ENCODE measurements at places on chromosomes 4 and X.

GRCh38 chrX:41723826-41724225 lies at the start of gene GPR82:
Gene GPR82 (plus strand): TSS chrX:41724181. CDS start chrX:41727027, 2,846 bp downstream.
- no peak for DNase-seq

- no peak for DNase-seq
Measured at GRCh38 chr4:156293657-156294297, 340.1 kb upstream of the CTSO start.

DNA sequence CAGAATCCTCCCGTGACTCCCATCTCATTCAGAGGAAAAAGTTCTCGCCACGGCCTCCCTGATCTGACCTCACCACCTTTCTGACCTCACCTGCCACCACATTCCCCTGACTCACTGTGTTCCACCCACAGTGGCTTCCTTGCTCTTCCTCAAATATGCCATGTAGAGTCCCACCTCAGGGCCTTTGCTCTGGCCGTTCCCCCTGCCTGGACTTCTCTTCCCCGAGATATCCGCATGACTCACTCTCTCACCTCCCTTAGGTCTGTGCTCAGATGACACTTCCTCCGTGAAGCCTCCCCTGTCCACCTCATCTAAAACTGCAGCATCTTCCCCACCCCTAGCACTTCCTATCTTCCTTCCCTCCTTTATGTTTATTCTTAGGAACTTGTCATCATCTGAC lies 7.2 kb upstream of the TSPYL2 start:
- no peak for DNase-seq

DNA sequence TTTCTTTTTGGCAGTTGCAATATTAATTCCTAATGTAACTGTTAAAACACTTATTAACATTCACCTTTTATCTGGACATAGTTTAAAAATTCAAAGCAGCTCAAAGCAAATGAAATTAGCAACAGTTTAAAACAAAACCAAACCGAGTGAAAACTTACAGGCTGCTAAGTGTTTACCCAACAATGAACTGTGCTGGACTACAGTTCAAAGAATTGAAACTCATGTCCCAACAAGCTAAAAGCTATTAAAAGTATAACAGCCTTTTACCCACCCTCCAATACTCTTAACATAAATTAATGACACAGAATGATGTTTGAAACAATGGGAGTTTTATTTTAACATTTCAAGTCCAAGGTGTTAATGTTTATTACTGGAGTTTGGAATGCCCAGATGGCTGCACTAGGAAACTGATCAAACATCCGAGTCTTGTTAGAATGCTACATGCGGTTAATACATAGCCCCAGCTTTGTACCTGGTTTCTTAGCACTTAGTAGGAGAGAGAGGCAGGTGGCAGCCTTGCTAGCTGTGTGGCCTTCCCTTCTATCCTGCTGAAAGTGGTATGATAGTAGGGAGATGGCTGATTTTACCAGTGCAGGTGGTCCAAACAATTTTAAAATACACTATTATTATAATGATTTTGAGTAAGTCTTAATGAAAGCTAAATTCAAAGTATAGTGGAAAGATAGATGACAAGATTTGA lies 21.1 kb upstream of the FRYL start:
- no peak for DNase-seq

DNA sequence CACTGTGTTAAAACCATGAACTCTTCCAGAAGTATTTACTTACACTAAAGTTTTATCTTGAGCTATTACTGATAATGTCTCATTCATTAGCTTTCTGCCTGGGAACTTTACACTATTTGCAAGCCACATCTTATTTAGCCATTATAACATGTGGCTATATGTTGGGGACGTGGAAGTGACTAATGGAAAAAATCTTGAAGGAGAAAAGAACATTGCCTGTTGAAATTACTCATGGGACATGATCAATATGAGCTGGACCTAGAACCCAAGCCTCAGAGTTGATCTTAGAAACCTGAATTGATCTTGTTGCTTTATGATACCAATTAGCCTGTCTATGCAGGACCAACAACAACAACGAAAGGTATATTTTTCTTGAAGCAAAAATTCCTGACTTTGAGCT lies 22.5 kb upstream of the ARHGAP6 start:
- no peak for DNase-seq

DNA sequence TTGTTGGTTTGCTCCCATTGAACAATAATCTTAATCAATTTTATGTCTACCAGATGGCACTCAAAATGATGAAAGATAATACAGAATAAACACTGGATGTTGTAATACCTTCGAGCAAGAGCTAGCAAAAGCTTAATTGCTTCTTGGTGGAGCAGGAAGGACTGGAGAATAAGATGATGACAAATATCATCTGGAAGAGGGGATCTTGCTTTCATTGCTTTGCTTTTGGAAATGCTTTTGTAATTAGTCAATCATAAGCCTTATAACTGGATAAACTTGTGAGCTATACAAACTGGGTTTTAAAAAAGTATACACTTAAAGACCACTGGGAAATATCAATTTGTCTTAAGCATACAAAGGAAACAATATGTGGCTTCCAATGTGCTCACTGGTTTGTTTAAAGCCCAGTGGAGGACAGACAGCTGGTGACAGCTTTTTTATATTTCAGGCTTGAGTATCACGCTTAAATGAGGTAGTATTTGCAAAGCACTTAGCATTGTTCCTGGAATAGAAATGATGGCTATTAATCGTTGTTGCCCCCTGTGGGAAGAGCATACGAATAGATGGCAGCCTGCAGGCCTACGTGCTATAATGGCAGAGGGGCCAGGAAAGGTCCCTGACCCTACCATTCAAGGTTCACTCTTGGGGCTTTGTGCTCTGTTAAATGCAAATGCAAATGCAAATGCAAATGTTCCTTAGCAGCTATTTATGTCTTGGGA lies 61.2 kb downstream of the TMEM150C start:
- DNase-seq = peak; percentile 45

DNA sequence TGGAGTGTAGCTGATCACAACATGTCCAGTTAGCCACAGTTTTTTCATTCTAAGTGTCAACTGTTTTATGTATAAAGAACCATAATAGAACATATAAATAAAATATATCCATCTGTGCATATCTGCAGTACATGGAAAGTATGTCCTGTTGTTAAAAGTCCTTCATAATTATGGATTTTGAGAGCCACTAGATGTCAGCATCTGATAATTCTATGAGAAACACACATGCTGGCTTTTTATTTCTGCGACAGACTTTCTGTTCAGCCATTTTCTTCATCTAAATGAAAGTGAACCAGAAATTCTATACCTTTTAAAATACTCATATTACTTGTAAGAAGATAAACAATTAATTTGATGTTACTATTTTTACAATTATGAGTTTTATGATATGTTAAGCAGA lies 251.5 kb downstream of the GPM6A start:
- DNase-seq = peak; percentile 63

DNA sequence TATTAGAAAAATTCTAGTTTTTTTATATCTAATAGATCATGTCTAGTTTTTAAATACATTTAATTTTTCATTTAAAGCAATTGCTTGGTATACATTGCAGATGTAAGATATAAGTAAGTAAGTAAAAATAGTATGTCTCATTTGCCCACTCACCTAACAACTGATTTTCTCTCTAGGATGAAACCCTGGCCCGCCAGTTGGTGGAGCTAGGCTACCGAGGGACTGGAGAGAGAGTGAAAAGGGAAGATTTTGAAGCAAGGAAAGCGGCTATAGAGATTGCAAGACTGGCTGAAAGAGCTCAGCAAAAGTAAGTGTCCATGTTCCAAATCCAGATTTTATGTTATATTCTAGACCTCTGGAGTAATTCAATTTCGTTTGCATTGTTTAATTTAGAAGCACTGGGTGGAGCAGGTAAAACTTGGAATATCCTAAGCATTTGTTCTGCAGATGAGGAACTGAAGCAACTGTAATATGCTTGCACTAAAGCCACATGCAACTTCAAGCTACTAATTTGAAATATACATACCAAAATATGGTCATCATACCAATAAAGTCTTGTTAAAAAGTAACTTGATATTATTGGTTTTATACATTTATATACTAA lies 27.1 kb downstream of the CFAP299 start:
- peak; percentile 10 for DNase-seq

- DNase-seq = no peak
Measured at GRCh38 chrX:107597791-107598190, 30.5 kb upstream of the PRPS1 start.

DNA sequence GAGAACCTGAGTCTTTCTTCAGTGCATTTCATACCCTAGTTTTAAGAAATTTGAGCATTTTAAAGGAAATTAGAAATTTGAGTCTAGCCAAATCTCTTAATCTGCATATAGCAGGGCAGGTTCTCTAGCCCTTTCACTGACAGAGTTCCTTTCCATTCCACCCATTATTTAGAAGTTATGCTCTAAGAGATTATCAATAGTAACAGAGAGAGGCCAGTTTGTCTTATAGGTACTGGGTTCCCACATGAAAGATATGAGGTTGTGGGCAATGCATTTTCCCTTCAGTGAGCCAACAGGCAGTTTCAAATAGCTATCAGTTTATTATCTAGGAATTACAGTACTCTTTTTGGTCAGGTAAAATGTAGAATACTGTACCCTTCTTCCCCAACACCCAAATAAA lies 7.3 kb upstream of the GALNT7 start:
- DNase-seq = no peak

DNA sequence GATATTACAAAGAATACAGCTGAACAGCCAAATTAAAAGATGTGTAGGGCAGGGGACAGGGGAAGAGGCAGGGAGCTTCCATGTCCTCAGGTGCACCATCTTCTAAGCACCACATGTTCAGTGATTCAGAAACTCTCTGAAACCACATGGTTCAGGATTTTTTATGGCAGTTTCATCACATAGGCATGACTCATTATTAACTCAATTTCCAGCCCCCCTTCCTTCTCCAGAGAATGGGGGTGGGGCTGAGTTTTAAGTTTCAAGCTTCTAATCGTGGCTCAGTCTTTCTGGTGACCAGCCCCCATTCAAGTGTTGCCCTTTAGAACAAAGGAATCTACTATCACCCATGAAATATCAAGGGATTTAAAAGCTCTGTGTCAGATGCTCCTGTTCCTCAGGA lies 317.8 kb upstream of the GALNT7 start:
- no peak for DNase-seq

- DNase-seq = no peak
Measured at GRCh38 chrX:444305-444704, 57.6 kb upstream of the PPP2R3B start.

DNA sequence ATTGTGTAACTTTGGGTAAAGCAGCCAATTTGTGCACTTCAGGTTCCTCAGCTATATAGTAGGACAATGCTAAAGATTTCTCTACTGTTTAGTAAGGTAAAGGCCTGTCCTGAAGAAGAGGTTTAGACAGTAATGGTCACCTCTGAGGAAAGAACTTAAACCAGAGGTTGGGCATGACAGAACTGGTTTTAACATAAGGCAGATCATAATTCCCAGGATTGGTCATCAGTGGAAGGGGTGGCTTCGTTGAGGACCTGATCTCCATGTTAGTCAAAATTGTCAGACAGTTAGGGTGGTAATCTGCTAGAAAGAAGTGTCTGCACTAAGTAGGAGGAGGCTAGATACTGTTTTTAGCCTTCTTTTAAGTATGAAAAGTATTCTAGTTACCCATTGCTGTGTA lies 4.1 kb downstream of the RP2 start:
- DNase-seq = no peak

GRCh38 chrX:143615851-143616250 lies 20.1 kb downstream of the SLITRK4 start:
- no peak for DNase-seq

DNA sequence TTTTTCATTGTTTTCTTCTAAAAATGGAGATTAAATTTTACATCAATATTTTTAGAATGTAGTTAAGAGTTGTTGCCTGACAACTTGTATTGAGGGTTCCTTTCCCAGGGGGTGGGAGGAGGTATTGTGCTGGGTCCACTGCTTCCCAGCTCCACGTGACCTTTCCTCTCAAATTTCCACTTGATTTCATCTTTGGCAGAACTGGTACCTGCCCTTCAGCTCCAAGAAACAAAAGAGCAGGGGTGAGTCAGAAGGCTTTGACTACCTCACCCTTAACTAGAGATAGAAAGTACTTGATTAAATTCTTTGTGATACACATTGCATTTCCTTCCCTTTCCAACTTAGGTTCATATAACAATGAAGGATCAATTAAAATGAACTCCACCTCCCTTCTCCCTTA lies 19.7 kb downstream of the TRIM2 start:
- peak; percentile 29 for DNase-seq

DNA sequence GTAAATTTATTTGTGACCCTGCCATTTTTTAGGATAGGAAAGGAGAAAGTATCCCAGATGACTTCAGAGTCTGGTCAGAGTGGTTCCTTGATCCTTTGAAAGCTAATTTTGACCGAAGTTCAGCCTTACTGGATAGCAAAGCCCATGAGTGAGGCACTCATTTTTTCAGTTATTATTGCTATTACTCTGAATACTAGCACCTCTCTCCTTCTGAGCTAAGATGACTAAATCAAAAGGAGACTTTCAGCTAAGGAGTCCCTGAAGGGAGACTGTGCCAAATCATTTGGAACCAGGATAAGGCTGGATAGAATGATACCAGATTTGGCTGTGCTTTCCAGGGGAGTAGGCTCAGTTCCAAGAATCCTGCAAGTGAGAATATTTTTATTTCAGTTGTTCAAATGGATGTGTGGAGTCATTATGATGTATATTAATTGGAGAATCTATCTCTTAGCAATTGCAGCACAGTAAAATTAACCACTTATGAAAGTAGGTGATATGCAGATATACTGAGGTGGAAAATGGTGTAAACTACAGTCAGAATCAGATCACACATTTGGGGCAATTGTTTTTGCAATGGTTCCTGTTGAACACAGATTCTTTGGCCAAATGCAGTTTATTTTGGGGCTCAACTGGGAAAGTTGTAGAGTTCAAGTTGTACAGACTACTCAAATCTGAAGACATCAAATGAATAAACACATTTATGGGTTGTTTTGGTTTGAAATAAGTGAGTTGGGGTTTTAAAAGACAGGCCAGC lies 1.2 kb downstream of the P2RY10 start:
- DNase-seq = no peak

GRCh38 chr4:44487341-44487740 lies 38.7 kb upstream of the KCTD8 start:
- no peak for DNase-seq

- DNase-seq = peak; percentile 41
Measured at GRCh38 chrX:83845397-83845796, 15.5 kb upstream of the CYLC1 start.

GRCh38 chrX:129786210-129786651 lies 6.5 kb downstream of the SASH3 start:
- DNase-seq = no peak

- DNase-seq = no peak
Measured at GRCh38 chrX:34404386-34405070, 252.6 kb downstream of the TMEM47 start.

DNA sequence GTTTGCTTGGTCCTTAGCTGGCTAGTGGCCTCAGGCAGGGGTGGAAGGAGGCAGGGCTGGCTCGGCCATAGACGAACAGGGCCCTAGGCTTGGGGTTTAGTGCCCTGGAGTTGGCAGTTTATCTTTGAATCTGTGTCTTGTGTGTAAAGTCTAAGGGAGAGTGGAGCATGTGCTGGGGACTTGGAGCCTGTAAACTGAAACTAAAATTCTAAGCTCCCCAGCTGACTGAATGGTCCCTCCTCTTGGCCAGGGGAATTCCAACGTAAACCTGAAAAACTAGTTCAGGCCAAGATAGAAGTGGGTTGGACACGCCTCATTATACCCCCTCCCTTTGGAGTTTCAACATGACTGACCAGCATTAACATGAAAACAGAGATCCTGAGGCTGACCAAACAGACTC lies 46.1 kb upstream of the GPR78 start:
- DNase-seq = no peak

Measured in NCI-H524 (cell line).